ENCODE measurements at places on chromosomes 4 and X. TPM values are rescaled to one million over a fixed set of nuclear protein-coding genes. Genes with fewer than 3 reads are reported as not detected.

SMIM14 gene
- 20.0 TPM for total RNA-seq

TMPRSS11F gene
- not detected for total RNA-seq

DNA sequence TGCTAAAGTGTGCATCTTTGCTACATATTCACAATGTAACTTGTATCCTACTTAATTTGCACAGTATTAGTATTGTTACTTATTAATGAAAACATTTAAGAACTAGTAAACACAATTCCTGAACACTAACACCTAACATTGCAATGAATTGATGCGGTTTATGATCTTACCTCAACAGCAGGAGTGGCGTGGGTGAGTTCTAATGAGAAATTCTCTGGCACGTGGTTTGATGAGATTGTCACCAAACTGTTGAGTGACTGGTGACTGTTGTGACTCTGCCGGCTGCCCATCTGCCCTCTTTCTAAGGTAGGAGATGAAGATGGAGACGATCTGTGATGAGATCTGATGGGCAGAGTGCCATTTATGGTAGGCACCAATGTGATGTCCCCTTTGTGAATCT is 2.9 kb downstream of the PCDH18 start:
- no peak for DNase-seq

- DNase-seq: no peak
Measured at GRCh38 chrX:8748855-8749254, 16.9 kb upstream of the ANOS1 start.

DNA sequence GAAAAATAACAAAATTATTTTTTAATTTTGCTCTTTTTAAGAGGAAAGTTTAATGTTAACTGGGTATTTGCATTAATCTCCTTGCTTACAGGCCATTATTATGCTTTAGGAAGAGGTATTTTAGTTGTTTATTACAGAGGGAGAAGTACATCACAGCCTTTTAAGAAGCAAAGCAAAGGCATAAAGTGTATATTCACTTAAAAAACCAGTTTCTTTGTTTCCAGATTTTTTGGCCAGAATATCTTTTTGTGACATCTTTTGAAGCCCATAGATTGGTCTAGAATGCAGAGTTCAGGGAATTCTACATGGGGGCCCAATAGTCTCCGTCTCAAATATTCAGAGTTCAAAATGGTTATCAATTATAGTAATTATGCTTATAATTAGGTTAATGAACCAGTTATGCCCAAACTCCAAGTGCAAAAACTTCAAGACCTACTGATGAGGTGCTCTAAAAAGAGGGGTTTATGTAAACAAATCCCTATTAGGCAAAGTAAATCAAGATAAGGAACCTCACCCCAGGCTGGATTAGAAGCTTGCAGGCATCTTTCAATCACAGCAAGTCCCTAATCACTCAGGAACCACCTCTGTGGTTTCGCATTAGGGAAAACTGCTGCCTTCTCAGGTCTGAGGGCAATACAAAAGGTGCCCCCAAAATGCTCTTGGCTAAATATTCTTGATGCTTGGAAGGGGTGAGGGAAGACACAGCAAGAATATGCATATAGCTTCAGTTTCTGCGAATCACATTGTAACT is 1.4 kb downstream of the CXXC4 start:
- DNase-seq: no peak

Data from dermis microvascular lymphatic vessel endothelial cell (primary cell).